ENCODE measurements at places on chromosomes 2 and 18.

DNA sequence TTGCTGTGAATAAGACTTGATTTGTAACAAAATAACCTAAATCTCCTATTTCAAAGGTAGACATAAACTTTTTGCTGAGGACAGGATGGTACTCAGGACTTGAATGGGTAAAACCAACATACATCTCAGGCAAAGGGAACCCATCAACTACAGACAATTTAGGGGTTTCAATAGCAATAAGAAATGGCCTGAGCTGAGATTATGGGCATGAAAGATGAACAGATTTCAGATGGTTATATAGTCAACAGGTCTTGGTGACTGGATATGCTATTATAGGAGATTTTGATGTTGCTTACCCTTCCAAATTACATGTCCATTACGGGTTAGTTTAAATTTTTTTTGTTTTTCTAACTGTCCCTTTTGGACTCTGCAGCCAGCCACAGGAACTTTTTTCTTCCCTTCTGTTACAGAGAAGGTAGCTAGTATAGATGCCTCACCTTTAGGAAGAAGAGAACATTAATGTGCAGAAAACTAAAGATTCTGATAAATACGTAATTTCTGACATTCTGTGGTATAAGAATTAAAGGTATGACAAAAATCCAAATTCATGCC lies 4.6 kb downstream of the RPS27A start:
- DNase-seq, result no peak

DNA sequence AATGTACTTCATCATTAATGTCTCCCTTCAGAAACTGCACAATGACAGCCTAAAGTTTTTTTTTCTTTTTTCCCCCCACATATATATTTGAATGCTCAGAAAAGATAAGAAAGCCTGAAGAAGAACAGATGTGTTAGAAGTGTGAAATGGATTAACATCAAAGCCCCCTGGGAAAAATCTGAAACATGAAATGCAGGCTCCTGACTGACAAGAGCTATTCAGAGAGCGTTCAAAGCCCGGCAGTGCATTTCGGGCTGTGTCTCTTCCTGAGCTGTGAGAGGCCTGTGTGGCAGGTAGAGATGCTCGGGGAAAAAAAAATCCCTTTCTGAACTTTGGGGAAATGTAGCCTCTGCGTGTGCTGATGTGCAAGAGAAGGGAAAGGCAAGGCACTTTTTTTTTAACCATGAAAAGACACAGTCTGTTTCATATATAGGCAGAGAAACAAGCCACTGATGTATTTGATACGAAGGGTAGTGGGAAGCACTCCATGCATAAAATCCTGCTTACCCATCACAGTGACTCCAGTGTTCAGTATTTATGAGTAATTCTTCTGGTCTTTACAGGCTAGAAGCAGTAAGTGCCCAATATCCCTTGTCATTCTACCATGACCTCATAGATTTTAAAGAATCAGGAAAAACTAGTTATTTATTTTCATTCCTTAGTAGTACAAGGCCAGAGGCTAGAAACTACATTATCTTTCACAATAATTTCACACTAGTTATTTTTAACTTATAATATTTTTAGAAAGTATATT lies 1574.2 kb upstream of the PIK3C3 start:
- no peak for DNase-seq

- DNase-seq, result no peak
These were observed 76.2 kb downstream of the ATAD2B start for GRCh38 chr2:23850564-23851256.

DNA sequence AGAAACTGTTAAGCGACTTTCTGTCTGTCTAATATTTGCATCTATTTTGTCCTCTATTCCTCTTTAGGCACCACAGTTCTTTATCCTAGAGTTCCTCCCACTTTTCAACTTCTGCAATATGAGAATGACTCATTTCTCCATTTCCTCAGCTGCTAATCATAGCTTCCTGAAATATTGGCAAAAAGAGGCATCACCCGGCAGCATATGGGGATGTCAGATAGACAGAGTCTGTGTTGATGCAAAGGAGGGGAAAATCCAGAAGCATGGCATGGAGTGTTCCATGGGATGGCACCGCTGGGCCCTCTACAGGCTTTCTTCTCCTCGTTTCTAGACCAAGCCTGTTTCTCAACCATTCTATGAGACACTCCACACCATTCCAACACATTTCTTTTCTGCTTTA lies 93.4 kb downstream of the DOCK10 start:
- DNase-seq, result no peak

DNA sequence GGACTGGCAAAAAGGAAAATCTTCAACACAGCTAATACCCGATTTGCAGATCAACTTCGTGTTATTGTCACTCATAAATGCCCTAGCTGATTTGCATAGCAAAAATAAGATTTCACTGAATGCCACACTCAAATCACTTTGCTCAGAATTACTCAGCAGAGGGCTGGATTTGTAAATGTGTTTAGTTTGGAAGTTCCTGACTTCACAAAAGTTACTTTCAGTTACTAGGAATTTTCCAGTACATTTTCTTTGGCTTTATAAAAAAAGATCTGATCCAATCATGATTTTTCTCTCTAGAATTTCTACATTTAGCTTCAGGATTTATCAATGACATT lies 433.3 kb upstream of the ID2 start:
- DNase-seq, result no peak

GRCh38 chr2:51960281-51960680 lies 928.3 kb upstream of the NRXN1 start:
- DNase-seq, result no peak

DNA sequence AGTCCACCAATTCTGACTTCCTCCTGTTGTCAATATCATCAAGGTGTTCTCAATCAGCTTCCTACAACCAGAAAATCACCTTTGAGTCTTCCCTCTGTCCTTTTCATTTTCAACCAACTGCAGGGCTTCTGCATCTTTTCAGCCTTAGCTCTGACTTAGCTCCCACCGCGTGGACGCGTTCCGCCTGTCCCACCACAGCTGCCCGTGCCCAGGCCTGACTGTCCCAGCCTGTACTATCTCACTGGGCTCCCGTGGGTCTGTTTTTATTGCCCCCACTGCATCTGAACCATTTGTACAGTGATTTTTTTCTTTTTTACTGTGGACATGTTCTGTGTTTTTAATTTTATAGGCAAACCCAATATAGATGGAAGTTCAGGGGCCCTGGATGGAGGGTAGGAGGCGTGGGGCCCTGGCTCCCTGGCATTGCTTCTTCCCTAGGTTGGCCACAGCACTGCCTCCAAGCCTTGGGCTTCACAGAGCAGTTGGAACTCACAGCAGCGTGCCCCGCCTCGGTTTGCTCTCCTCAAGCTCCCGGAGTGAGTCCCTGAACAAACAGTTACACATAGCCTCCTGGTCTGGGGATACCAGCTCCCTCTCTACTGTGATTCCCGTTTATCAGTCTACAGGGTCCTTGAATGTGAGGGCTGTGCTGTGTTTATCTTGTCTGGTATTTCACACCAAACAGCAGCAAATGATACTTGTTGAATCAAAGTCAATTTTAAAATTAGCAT lies 280.6 kb upstream of the PXDN start:
- no peak for DNase-seq

Data from GM19239 (cell line).